ENCODE measurements at places on chromosomes 7 and 10.

GRCh38 chr10:69425511-69426298, 9.0 kb upstream of the TACR2 start:
- no peak for DNase-seq

DNA sequence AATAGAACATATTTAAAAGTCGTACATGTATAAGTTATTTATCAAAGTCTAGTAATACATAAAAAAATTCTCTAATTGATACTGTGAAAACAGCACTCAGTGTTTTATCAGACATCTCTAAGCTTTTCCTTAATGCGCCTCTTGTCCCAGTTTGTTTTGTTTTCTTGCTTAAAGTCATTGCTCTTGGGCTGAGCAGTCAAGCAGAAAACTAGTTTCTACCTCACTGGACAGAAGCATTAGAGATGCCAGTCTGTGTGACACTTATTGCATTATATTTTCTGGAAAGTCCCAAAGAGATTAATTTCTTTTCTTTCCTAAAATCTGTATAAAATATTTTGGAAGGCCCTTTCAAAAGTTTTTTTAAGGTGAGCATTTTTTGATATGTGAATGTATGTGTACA, 236.2 kb downstream of the PCLO start:
- no peak for DNase-seq

DNA sequence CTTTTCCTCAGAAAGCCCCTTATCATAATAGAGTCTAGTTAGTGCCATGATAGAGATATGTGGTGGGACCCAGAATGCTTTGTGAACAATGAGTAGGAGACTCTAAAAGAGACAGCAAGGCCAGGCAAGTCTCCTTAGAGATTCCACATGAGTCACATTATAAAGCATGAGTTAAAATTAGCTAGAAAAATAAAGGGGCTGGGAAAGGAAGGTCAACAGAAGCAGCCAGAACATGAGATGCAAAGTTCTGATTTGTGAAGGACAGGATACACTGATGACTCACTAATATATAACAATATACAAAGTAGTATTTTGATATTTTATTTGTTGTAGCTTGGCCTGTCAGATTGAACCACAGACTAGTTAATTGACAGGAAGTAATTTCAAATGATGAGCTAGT, 25.3 kb upstream of the SNX13 start:
- no peak for DNase-seq

DNA sequence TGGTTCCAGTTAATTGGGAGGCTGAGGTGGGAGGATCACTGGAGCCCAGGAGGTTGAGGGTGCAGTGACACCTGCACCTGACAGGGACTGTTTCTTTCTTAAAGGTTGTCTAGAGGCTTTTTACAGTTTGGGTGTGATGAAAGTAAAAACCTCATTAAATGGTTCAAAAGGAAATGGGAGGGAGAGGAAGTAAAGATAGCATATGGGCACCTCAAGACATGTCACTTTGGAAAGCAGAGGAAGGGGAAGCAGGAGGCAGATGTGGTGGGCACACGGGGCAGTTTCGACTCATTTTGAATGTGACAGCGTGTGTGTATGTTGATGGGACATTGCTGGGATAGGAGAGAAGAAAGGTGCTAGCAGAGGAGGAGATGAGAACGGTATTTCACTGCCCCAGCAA, 203.1 kb downstream of the MLLT10 start:
- no peak for DNase-seq

GRCh38 chr7:1603346-1604225, 33.8 kb upstream of the PSMG3 start:
- DNase-seq: no peak
